ENCODE measurements at places on chromosomes 7 and 10.

DNA sequence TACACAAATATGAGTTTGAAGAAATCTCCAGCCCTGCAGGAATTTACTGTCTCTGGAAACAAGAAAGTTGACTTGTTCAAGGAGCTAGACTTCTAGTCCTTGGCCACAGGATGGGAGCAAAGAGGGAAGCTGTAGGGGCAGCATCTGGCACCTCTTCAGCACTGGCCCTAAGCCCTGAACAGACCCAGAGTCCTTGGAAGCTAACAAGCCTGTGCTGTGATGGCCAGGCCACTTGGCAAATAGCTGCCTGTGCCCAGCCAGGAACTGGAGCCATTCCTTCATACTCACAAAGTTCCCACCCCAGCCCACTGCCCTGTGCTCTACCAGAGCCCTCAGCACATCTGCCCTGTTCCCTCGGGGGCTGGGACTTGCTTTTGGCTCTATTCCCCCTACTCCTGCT, 9.4 kb upstream of the COL13A1 start:
- DNase-seq: no peak

- no peak for DNase-seq
Measured at GRCh38 chr10:16754765-16755164, 62.5 kb downstream of the RSU1 start.

DNA sequence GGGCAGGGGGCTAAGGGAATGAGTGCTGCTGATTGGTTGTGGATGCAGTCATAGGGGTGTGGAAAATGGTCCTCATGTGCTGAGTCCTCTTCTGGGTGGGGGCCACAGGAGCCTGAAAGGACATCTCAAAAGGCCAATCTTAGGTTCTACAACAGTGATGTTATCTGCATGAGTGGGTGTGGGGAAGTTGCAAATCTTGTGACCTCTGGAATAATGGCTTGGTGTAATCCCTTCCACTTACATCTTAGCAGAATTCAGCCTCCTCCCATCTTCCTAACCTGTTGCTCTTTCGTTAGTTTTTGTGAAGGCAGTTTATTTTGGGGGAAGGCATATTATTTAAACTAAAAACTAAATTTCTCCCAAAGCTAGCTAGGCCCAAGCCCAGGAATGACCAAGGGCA, 42.0 kb upstream of the OIT3 start:
- DNase-seq: no peak

GRCh38 chr7:159025161-159025779, 119.4 kb downstream of the VIPR2 start:
- DNase-seq: no peak

DNA sequence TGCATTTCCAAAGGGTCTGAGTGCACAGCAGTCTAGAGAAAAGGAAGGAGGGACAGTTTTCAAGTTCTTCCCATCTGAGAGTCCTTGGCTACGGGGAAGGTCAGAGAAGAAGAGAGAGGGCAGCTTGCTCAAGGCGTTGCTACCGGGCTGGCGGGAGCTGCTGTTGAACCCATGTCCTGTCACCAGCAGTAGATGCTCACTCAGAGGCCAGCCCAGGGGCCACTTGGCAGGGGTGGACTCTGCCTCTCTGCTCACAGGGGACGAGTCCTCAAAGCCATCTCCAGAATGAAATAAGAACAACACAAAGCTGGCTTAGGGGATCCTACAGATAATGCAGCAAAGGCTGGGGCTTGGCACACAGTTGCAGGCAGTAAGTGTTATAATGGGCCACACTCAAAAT, 231.5 kb downstream of the TNS3 start:
- DNase-seq: no peak

DNA sequence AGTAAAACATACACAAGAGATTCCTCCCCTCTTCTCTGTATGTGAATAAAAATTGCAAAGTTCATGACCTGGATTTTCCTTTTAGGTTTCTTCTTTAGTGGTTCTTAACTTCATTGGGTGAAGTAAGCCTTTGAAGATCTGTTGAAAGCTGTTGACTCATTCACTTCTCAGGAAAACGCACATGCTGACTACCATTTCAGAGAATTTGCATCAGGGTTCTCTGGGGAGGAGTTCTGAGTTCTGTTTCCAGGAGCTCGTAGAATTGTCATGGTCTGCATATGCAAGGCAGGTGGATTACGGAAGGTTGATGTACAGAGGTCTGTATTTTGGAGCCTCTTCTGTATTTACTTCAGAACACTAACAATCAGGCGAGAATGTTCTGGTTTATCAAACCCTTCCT, 962 bp upstream of the SLC26A4 start:
- DNase-seq: peak; percentile 84

GRCh38 chr10:51117794-51118193, 43.5 kb downstream of the PRKG1 start:
- peak; percentile 47 for DNase-seq
